Fibroblast of skin of left quadriceps (primary cell): ENCODE measurements at places on chromosomes 2 and 18.

GRCh38 chr2:123546353-123546752 lies 478.7 kb upstream of the CNTNAP5 start:
- DNase-seq: no peak

GRCh38 chr2:9291331-9291730 lies 84.7 kb downstream of the ASAP2 start:
- no peak for DNase-seq

DNA sequence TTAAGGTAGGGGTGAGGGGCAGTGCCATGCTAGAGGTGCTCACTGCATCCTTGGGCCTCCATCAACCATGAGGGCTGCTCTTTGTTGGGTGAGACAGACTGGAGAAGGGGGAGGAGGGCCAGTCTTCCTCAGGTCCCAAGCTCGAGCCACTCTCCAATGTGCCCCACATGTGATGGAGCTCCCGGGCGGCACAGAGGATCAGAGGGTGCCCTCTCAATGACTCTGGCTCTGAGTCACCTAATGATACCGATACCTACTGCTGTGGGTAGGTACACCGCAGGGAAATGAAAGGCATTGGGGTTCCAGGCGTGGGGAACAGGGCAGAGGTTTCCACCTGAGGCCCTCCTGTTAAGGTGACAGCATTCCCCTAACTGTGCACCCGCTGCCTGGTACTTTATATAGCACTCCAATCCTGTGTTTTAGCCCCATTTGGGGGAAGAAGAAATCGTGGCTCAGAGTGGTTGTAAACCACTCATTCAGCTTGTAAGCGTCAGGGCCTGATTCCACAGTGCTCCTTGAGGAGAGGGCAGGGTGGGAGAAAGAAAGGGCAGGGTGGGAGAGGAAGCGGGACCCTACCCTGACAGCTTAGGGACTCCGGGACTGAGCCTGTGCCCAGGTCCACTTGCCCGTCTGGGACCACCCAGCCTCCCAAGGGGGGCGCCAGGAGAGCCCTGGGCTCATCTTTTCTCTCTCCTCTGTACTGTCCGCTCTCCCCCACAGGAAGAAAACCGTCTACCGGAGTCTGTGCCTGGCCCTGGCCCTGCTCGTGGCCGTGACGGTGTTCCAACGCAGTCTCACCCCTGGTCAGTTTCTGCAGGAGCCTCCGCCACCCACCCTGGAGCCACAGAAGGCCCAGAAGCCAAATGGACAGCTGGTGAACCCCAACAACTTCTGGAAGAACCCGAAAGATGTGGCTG lies 1.8 kb downstream of the B3GNT7 start:
- DNase-seq: no peak

GRCh38 chr2:96065381-96065930 lies 30.7 kb upstream of the GPAT2 start:
- DNase-seq: no peak
